Endothelial cell (in vitro differentiated cells): ENCODE measurements at places on chromosomes 3 and 15. TPM values are rescaled to one million over a fixed set of nuclear protein-coding genes. Genes with fewer than 3 reads are reported as not detected.

Gene TRH
- total RNA-seq = 0.49 TPM

Gene COL6A6
- 0.49 TPM for total RNA-seq

Gene WNT7A
- total RNA-seq = not detected

Gene C3orf49
- total RNA-seq = not detected

Gene TM4SF4
- 0.67 TPM for total RNA-seq

Gene FBLN2
- total RNA-seq = 10.5 TPM

Gene SST
- total RNA-seq = not detected

Gene FBXO40
- not detected for total RNA-seq

Gene NUP210
- 3.0 TPM for total RNA-seq

Gene SH2D7
- not detected for total RNA-seq

Gene ZIC1
- total RNA-seq = 4.1 TPM

Gene SLC22A13
- total RNA-seq = 0.21 TPM

Gene HCN4
- total RNA-seq = 0.54 TPM

Gene WDR93
- 0.13 TPM for total RNA-seq

Gene SEMA5B
- total RNA-seq = 1.1 TPM

Gene COL7A1
- total RNA-seq = 5.2 TPM

Gene A4GNT
- not detected for total RNA-seq

Gene TPRA1
- total RNA-seq = 36.9 TPM

Gene NANOGP8
- total RNA-seq = 0.64 TPM

Gene CHRFAM7A
- 1.9 TPM for total RNA-seq

Gene LIPH
- 2.5 TPM for total RNA-seq

Gene CP
- 0.44 TPM for total RNA-seq

Gene CHP1
- total RNA-seq = 132 TPM

Gene CATSPER2
- total RNA-seq = 1.9 TPM

Gene SLC27A2
- total RNA-seq = 0.51 TPM

Gene NEK10
- total RNA-seq = 1.2 TPM

Gene SLC6A1
- total RNA-seq = 7.5 TPM

Gene NR2E3
- total RNA-seq = not detected

Gene SERINC4
- not detected for total RNA-seq

Gene ISLR2
- total RNA-seq = 0.21 TPM

Gene MYH15
- total RNA-seq = 0.23 TPM

Gene EFHB
- total RNA-seq = 1.6 TPM

Gene GOLGA6A
- 0.85 TPM for total RNA-seq
